ENCODE measurements at places on chromosomes 11 and 22.

DNA sequence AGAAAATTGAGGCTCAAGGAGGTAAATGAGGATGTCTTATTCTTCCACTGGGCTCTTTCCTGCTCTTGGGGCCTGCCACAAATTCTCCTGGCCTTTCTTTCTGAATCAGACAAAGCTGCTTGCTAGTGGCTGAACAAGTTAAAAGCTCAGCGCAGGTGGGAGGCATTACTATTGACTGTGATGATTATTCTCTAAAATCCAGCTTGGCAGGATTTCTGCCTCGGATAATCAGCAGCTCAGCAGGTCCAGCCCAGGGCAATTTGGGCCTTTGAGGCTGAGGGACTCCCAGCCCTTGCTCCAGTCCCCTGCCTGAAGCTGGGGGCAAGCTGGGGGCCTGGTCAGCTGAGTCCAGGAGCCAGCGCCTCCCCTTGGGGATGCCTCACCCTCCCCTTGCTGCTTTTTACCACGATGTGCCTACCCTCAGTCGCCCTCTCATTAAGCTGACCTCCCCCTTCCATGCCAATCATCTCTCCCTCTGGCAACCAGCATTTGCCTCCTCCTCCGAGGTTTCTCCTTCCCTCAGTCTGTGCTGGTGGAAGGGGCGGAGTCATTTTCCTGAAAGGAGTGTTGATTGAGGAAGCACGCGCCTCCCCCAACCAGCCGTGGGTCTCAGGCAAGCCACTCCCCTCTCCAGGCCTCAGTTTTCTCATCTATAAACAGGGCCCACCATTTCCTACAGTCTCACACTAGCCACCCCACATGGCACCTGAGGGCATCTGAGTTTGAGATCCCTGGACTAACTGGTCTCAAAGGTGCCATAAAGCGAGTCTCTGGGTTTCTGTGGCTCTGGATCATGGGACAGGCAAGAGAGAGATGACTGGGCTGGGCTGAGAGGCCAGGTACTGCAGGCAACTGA, 60.6 kb upstream of the PRDM11 start:
- DNase-seq: no peak

DNA sequence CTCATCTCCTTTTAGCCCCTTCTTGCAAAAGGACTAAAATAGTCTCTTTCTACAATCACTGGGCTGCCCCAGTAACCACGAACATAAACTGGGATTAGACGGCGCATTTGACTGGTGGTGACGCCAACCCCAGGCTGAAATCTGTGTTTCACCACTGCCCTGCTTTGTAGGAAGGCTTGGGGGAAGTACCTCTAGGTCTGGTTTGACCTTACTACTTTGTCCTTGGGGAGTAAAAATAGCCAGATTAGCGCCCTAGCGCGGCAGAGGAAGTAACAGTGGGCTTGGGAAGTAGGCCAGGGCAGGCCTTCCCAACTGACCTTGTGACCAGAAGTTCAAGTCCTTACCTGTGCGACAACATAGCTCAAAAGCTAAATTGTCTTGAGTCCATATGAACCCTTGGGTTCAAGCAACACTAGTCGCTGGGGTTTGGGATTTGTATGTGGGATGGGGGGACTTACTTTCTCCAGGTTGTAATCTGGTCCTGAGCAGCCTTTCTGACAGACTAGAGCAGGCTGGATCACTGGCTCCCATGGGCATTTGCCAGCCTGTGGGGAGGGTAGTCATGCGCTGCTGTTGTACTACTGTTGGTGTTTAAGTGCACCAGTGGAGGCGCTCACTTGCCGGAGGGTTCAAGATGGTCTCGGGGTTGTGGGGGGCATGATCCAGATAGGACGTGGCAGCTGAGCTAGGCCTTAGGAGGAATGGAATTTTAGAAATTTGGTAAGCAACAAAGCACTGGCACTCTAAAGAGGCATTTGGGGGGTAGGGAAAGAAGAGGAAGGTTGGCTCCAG, 953 bp upstream of the PACS1 start:
- DNase-seq: no peak

- DNase-seq: no peak
Measured at GRCh38 chr11:73598719-73599379, 937 bp upstream of the FAM168A start.

- DNase-seq: no peak
Measured at GRCh38 chr11:58135171-58135570, 9.8 kb upstream of the OR9I1 start.

DNA sequence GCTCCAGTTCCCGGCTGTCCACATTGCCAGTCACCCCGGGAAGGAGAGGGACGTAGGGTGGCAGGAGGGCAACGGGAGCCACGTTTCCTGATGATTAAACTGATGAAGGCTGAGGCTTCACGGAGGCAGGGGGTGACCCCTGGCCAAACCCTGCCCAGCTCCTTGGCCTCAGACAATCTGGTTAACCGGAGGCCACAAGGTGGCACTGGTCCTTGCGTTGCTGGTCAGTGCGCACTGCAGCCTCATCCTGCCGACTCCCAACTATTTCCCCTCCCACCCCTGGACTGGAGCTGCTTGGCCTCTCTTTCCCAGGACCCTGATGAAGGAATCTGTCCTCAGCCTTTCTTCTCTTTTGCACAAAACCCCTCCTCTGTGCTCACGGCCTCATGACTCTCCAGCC, 75.3 kb downstream of the PDE2A start:
- DNase-seq: no peak

GRCh38 chr22:17705951-17706900, 67.7 kb downstream of the BCL2L13 start:
- peak; percentile 2 for DNase-seq

GRCh38 chr11:17077240-17077519, 287 bp downstream of the RPS13 start:
- DNase-seq: no peak

DNA sequence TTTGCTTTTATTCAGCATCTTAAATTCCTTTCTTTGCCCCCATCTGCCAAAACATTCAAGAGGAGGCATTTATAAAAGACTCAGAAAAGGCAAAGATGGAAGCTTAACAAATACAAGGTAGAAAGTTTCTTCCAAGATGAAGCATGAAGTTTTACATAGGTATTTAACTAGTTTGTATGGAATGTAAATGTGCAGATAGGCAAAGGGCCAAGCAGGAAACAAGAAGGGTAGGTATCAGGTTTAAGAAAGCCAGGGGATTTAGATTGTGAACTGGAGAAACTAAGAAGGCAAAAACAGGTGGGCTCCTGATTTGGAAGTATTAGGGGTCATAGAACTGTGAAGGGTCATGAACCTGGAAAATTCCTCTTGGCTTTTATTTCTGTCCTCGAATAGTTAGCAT, 62.6 kb downstream of the PPP2R1B start:
- DNase-seq: no peak

GRCh38 chr11:1449490-1450243, 36.9 kb downstream of the MOB2 start:
- no peak for DNase-seq
